Stimulated activated CD4-positive, alpha-beta T cell treated with anti-CD3 and anti-CD28 coated beads, Interleukin-1b, Interleukin-23, amount 100 ng/mL, for 1 hour (primary cell): ENCODE measurements at places on chromosomes 6 and 20.

- no peak for DNase-seq
Measured at GRCh38 chr6:105608711-105609374, 206.0 kb upstream of the PREP start.

DNA sequence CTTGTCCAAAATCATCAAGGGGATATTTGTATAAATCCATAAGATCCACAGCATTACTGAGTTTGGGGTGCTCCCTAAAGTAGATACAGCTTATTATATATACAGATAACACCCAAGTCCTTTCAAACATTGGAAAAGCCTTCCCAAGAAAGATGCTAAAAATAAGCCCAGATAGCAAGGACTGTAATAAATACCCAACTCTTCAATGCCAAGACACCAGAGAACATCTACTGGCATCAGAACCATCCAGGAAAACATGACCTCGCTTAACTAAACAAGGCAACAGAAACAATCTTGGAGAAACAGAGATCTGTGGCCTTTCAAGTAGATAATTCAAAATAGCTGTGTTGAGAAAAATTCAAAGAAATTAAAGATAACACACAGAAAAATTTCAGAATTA lies 761.4 kb downstream of the GRIK2 start:
- no peak for DNase-seq

- no peak for DNase-seq
Measured at GRCh38 chr6:37940074-37940847, 120.7 kb downstream of the ZFAND3 start.

DNA sequence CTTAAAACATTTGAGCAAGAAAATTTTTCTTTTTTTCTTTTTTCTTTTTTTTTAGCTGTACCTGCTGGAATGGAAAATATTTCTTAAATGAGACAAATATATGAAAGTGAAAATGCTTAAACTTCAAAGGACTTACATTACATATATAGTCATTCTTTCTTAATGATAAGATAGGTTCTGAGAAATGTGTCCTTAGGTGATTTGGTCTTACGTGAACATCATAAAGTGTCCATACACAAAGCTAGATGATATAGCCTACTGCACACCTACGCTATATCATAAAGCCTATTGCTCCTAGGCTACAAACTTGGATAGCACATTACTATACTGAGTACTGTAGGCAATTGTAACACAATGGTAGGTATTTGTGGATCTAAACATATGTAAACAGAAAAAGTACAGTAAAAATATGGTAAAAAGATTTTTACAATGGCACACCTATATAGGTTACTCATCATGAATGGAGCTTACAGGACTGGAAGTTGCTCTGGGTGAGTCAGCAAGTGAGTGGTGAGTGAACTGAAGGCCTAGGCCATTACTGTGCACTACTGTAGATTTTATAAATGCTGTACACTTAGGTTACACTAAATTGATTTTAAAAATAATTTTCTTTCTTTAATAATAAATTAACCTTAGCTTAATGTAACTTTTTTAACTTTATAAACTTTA lies 54.6 kb downstream of the RPP21 start:
- DNase-seq: no peak

DNA sequence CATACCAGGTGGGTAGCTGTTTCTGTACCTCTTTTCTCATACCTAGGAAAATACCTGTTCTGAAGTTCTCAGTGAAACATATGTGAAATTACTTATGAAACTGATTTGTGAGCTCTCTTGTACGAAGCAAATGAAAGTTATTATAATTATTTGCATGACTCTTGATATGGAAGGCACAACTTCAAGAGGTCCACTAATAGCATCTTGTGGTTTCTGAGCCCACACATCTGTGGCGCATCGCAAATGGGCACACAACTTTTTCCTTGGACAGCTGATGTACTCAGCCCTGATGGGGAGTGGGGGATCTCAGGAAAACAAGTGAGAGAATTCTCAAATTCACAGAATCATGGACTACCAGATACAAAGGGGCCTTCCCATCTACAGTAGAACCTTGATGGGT lies 432.3 kb downstream of the CD83 start:
- DNase-seq: no peak

DNA sequence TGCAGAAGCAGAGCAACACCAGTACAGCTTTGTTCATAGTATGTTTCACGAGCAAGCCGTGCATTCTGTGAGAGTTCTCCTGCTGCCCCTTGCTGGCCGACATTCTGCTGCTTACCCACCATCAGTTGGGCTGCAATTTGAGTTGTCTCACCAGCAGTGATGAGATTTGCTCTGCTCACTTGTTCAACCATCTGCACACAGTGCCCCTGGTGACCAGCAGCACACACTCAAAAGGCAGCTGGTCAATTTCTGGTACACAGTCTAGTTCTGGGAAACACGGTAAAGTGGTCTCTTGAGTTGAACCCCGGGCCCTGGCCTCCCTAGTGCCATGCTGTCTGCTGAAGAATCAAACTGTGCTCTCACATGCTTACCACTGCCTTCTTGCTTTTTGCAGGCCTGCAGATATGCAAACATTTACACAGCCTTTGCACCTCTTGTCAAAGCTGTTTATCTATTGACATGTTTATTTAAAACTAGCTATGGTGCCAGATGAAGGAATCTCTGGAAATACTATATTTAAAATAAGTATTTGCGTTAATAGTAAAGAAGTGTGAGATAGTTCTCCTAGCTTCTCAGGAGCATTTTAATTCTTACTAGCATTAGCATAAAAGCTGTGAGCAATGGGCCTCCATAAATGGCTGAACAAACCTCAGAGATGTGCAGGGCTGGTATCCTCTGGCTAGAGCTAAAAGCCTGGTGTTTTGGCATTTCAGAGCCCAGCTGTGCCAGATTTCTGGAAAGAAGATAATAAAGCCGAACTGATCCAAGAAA lies 234.3 kb downstream of the ARHGAP18 start:
- no peak for DNase-seq

DNA sequence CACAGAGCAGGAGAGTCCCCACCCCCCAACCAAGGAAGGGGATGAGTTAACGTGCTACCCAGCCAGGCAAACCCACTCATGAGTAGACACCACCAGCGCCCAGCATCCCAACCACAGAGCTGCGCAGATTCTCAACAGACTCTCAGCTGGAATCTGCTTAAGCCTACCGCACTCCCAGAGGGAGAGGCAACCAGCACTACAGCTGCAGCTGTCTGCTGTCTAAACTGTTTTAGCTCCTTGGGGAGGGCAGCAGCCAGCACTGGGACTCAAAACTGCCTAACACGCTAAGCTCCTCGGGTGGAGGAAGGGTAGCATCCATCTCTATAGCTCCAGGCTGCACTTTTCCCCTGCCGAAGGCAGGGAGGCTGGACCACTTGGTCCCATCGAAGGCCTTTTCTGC lies 539.8 kb downstream of the EPHA7 start:
- DNase-seq: no peak

DNA sequence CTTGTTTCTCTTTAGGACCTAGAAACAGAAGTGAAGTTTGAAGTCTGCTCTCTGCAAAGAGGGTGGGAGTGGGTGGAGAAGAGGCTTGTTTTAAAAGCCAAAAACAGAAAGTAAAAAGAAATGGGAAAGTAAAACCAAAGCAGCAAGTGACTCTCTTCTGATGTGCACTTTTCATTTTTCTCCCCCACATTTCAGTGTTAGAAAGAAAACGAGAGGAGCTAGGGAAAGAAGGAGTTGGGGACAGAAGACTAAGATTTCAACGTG lies 1.3 kb downstream of the C6orf141 start:
- no peak for DNase-seq

GRCh38 chr20:20847814-20848213 lies 135.4 kb upstream of the RALGAPA2 start:
- no peak for DNase-seq

DNA sequence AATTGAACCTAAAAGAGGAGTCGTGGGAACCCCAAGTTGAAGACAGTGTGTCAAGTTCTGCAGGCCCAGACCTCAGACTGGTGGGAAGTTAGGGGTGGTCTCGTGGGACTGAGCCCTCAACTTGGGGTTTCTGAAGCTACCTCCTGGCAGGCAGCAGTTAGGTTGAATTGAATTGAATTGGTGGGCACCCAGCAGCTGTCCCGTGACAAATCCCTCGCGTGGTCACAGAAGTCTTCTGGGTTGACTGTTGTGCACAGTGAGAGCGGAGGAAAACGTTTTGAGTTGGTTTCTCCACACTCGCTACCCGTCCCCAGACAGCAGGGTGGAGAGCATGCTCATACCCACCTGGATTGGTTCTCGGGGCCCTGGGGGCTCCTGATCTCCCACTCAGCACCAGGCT lies 12.9 kb downstream of the SLC4A11 start:
- DNase-seq: no peak

- DNase-seq: no peak
Measured at GRCh38 chr6:144266091-144266649, 19.0 kb upstream of the UTRN start.

GRCh38 chr20:53828088-53828681 lies 234.5 kb upstream of the ZNF217 start:
- DNase-seq: no peak

DNA sequence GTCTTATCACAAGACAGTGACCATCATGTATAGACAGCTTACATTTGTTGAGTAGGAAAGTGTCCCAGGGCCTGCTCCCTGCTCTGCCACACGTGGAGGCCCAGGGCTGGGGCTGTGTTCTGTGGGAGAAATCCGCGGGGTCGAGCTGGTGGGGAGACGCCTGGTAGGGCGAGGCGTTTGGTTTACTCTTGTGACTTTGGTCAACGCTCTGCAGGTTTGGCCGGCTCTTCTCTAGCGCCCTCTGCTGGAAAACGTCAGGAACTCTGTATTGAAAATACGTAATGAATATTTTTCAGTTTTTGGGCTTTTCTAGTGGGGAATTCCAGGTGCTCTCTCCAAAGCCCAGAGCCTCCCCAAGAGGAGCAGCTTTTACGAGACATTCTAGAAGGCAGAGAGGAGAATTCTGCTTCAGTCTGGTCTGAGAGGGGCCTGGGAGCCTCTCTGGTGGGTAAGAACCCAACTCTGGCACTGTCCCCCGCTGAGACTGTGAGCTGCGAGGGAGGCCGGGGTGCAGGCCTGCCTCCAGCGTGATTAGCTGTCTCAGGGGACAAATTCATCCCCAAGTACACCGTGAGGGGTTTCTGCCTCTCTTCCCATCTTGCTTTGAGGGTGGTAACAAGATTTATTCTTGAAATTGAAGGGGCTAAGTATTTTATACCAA lies 112.6 kb upstream of the RALGAPA2 start:
- DNase-seq: no peak

- no peak for DNase-seq
Measured at GRCh38 chr20:21391972-21392352, 5.4 kb downstream of the NKX2-4 start.

GRCh38 chr6:159169193-159169555 lies at the start of gene FNDC1:
Gene FNDC1, plus strand, starts transcription at chr6:159169400. Its CDS starts 197 bp downstream, at chr6:159169597.
- DNase-seq: no peak

DNA sequence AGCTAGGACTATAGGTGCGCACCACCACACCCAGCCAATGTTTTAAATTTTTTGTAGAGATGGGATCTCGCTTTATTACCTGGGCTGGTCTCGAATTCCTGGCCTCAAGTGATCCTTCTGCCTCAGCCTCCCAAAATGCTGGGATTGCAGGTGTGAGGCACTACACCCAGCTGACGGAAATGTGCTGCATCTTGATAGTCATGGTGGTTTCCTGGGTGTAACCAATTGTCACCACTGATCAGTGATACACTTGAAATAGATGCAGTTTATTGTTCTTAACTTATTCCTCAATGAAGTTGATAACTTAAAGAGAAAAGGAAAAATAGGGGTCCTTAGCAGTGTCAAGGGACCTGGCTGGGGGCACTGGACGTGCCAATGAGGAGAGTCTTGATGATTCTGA lies 92.4 kb downstream of the PPP1R14C start:
- DNase-seq: no peak

GRCh38 chr20:10524034-10524476 lies 89.0 kb downstream of the SLX4IP start:
- no peak for DNase-seq

GRCh38 chr6:54002116-54002515 lies 109.1 kb upstream of the MLIP start:
- no peak for DNase-seq

DNA sequence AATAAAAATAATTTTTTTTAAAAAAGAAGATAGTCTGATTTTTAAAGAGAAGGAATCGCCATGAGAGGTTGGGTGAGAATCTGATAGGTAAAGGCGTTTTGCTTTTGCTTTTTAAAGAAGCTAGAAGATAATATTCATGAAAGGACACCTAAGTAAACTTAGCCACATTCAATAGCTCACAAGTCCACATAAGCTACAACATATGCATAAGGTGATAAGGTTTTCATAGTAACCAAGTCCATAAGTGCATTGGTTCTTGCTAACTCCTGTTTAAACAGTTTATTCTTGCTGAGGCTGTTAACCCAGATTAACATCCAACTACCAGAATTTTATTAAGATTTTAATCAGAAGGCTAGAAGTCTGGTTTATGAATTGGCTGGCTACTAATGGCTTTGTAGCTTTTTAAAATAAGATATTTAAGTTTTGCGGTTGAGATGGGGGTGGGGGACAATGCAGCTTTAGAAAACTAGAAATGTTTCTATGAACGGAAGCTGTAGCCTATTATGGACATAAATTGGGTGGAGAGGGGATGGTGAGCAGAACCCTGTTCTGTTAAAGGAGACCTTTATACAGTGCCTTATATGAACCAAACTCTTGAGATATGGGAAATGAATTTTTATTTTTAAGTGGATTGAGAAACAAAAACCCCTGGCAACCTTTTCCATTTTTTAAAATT lies 235.1 kb downstream of the ZFAND3 start:
- no peak for DNase-seq

DNA sequence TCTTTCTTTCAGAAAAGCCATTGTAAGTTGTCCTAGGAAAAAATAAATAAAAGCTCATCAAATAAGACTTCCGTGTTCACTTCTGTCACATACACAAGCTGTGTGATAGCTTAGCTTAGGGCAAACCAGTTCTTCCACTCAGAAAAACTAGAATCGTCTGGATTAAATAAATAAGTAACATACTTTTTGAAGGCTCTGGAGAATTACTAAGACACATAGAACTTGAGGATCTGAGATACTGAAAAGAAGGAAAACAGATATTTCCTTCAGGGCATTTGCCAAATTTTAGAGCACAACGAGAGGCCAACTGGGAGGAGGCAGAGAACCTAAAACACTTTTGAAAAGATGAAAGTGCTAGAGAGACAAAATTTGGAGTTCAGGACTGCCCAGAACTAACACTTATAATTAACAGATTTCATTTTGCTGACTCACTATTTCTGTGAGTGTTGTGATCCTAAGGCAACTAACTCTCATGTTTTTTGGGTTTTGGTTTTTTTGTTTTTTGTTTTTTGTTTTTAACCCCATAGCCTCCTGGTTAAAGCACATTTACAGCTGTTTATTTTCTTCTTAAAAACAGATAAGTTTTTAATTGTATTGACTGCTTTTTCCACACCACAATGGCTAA lies 38.7 kb upstream of the THEMIS start:
- DNase-seq: no peak

GRCh38 chr6:111030008-111031007 lies 48.5 kb downstream of the RPF2 start:
- DNase-seq: no peak
